PC-3 (cell line): ENCODE measurements at places on chromosomes 3 and 15. TPM values are rescaled to one million over a fixed set of nuclear protein-coding genes. Genes with fewer than 3 reads are reported as not detected.

- DNase-seq = no peak
Measured at GRCh38 chr3:133953297-133953696, 57.6 kb upstream of the RAB6B start.

- DNase-seq = no peak
Measured at GRCh38 chr3:195107593-195107992, 163.4 kb downstream of the XXYLT1 start.

GRCh38 chr3:141753399-141753798, 9.8 kb upstream of the GRK7 start:
- DNase-seq = no peak

GRCh38 chr15:23646165-23647000, 1.3 kb downstream of the MAGEL2 start:
- no peak for DNase-seq

Gene SLC6A11
- 34.0 and 37.1 TPM in 2 replicates for total RNA-seq

DNA sequence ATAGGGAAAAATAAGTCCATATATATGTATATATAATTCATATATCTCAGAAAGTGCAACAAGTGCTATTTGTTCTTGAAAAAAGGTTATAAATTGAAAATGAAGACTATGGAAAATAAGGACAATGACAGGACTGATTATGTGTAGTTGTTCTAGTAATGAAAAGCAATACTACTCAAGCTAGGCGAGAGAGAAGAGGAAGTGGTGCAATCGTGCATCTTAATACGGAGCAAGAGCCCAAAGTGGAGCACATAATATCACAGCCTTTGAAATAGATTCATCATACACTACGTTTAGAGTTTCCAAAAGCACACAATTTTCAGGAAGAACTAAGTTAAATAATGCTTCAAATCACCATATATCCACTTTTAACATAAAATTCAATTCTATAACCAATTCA, 87.9 kb downstream of the ULK4 start:
- DNase-seq = no peak

DNA sequence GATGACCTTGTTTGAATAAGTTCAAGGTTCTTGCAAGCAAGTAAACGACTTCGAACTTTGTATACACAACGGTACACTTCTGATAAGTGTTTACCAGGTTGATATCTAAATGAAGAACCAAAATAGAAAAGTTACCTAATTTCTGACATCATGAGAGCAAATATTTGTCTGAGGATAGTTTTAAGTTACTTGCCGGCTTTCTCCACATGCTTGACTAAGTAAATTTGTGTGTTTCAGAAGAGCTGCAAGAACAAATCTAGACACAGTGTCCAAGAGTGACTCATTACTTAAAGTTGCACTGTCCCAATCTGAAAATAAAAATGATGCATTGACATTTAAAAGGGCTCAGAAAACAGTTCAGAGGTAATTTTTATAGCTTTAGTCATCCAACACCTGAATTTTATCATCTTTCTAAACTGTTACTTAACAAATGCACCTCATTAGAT, 115.1 kb downstream of the HERC1 start:
- peak; percentile 68 for DNase-seq
